ENCODE measurements at places on chromosomes 1 and 21.

DNA sequence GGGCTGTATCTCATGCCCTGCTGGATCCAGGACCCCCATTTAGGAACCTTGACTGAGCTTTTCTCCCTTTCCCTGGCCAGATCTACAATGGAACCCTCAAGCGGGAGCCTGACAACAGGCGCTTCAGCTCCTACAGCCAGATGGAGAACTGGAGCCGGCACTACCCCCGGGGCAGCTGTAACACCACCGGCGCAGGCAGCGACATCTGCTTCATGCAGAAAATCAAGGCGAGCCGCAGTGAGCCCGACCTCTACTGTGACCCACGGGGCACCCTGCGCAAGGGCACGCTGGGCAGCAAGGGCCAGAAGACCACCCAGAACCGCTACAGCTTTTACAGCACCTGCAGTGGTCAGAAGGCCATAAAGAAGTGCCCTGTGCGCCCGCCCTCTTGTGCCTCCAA is 29.8 kb downstream of the PKP1 start:
- DNase-seq: no peak

GRCh38 chr1:246365708-246366107 is 141.4 kb downstream of the SMYD3 start:
- DNase-seq: no peak

DNA sequence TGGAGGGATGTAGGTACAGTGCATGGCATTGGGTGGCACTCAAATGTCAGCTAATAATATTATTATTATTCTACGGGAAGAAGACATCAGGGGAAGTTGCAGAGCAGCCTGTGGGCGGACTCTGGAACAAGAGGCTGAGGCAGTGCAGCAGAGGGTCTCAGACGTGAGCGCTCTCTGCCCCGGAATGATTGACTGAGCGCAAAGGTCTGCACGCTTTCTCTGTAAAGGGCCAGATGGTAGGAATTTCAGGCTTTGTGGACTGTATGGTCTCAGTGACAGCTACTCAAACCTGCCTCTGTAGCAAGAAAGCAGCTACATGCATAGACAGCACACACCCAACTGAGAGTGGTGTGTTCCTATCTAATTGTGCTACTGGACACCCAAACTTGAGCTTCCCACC is 29.6 kb upstream of the VPS13D start:
- DNase-seq: no peak

GRCh38 chr1:110829955-110830553 is 42.9 kb upstream of the CD53 start:
- DNase-seq: no peak

GRCh38 chr1:54287176-54287650 is 87.2 kb downstream of the MRPL37 start:
- DNase-seq: peak; percentile 24

- DNase-seq: no peak
Observed at GRCh38 chr1:198128533-198128932, 28.3 kb upstream of the NEK7 start.

- no peak for DNase-seq
Observed at GRCh38 chr21:36079010-36079649, 9.3 kb downstream of the CBR1 start.
